ENCODE measurements at places on chromosomes 7 and 10. TPM values are rescaled to one million over a fixed set of nuclear protein-coding genes. Genes with fewer than 3 reads are reported as not detected.

- no peak overlapping the region for H3K4me3 ChIP-seq
- H3K4me1 ChIP-seq, result no peaks in the 10 kb centered on the region
- no peak overlapping the region for H3K27ac ChIP-seq
- H3K27me3 ChIP-seq, result no peaks in the 10 kb centered on the region
Measured at GRCh38 chr10:98472196-98472595, 25.5 kb upstream of the HPS1 start.

Gene ADGRA1
- total RNA-seq, result not detected

DNA sequence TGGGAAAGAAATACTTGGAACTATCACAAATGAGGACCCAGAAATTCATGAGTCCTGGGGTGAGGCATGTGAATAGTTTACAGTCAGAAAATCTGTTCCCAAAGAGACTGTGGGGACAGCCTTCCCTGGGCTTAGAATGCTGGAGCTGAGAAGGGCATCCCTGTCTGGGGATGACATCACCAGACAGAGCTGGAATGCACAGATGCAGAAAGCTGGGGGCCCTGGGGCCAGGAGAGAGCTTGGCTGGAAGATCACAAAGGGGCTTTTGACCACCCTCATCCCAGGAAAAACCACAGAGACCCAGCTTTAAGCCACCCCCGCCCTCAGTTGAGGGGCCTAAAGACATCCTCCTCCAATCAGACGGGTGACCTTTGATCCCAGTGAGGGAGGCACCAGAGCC lies 264.5 kb downstream of the PLXNA4 start:
- H3K27ac ChIP-seq, result no peak overlapping the region
- no peak overlapping the region for H3K4me3 ChIP-seq
- DNase-seq, result no peak
- no peaks in the 10 kb centered on the region for H3K36me3 ChIP-seq

Gene ARHGEF35
- total RNA-seq, result 4.6 TPM

- H3K4me3 ChIP-seq, result no peak overlapping the region
- H3K4me1 ChIP-seq, result no peaks in the 10 kb centered on the region
- no peaks in the 10 kb centered on the region for H3K36me3 ChIP-seq
- no peak overlapping the region for H3K27ac ChIP-seq
- DNase-seq, result peak; percentile 87
Measured at GRCh38 chr10:102072673-102073527, 7.8 kb downstream of the HPS6 start.

Gene C10orf143
- total RNA-seq, result 1.9 TPM

DNA sequence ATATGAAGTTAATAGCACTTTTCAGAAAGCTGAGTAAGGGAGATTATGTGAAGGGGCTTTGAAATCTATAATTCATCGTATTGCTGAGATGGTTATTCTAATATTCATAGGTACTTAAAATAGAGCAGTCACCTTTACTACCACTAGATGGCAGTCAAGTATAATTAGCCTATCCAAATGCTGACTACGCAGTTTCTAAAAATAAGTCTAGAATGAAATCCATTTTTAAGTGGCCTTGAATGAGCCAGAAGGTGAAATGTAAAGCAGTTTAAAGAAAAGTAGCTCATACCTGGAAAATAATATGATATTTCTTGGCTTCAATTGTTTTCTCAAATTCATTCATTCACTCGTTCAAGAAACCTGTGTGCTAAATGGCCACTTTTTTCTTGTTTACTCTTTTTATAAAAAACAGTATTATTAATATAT lies 1277.1 kb downstream of the GATA3 start:
- H3K4me1 ChIP-seq, result no peaks in the 10 kb centered on the region
- no peaks in the 10 kb centered on the region for H3K27me3 ChIP-seq
- H3K4me3 ChIP-seq, result no peak overlapping the region
- no peaks in the 10 kb centered on the region for H3K36me3 ChIP-seq
- no peak for DNase-seq
- no peak overlapping the region for H3K27ac ChIP-seq

- no peak for DNase-seq
- H3K36me3 ChIP-seq, result no peaks in the 10 kb centered on the region
- H3K27me3 ChIP-seq, result no peaks in the 10 kb centered on the region
- H3K27ac ChIP-seq, result no peak overlapping the region
- H3K4me1 ChIP-seq, result no peaks in the 10 kb centered on the region
Measured at GRCh38 chr7:148379677-148380076, 210.9 kb upstream of the C7orf33 start.

Gene PCGF6
- total RNA-seq, result 8.1 TPM

Gene GRID2IP
- total RNA-seq, result 0.39 TPM

DNA sequence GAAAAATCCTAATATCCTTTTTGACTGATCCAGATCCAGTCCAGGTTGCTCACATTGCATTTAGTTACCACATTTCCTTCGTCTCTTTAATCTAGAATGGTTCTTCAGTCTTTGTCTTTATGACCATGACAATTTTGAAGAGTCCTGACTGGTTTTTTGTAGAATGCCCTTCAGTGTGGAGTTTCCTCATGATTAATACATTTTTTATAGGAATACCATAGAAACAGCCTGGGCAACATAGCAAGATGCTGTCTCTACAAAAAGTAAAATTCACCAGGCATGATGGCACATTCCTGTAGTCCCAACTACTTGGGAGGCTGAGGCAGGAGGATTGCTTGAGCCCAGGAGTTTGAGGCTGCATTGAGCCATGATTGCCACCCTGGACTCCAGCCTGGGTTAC lies 285.0 kb upstream of the KAT6B start:
- no peak overlapping the region for H3K4me3 ChIP-seq
- no peaks in the 10 kb centered on the region for H3K27me3 ChIP-seq
- DNase-seq, result no peak
- no peak overlapping the region for H3K27ac ChIP-seq
- no peaks in the 10 kb centered on the region for H3K36me3 ChIP-seq
- no peaks in the 10 kb centered on the region for H3K4me1 ChIP-seq

GRCh38 chr10:129784291-129784690 lies 179.8 kb downstream of the EBF3 start:
- H3K4me1 ChIP-seq, result no peaks in the 10 kb centered on the region
- no peak overlapping the region for H3K4me3 ChIP-seq
- no peaks in the 10 kb centered on the region for H3K36me3 ChIP-seq
- H3K27me3 ChIP-seq, result no peaks in the 10 kb centered on the region

Gene CYP26C1
- 0.23 TPM for total RNA-seq

DNA sequence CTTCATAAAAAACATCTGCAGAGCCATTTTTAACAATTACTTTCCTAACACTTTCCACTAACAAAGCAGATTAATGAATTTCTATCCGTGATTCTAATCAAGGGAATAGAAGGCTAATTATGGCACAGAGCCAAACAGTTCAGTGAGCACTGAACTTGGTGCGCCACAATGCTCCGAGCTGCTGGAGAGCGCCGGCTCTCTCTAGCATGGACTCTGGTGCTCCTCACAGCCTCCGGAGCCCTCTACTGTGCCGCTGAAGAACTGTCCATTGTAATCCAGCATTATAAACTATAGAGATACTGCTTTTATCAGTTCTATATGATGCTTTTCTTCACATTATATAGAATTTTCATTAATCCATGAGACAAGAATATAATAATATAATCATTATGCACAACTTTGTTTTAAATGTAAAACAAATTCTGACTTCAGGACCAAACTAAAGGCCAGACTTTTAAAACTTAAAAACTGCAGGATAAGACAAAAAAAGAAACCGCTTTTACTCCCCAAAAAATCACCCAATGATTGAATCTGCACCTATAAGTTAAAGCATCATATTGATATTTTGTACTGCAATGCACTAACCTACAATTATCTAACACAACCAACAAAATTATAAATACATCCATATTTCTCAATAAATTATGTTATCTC lies 123.6 kb downstream of the RNF32 start:
- no peak overlapping the region for H3K27ac ChIP-seq
- H3K4me3 ChIP-seq, result no peak overlapping the region
- H3K27me3 ChIP-seq, result no peaks in the 10 kb centered on the region
- peak; percentile 59 for DNase-seq

Gene GIMAP8
- 20.0 TPM for total RNA-seq

GRCh38 chr7:95246831-95247370 lies 77.4 kb downstream of the PON1 start:
- DNase-seq, result no peak
- no peaks in the 10 kb centered on the region for H3K27me3 ChIP-seq
- no peaks in the 10 kb centered on the region for H3K4me1 ChIP-seq
- no peak overlapping the region for H3K4me3 ChIP-seq
- no peak overlapping the region for H3K27ac ChIP-seq

Gene MOGAT3
- not detected for total RNA-seq

Gene ANKRD7
- total RNA-seq, result 0.65 TPM

DNA sequence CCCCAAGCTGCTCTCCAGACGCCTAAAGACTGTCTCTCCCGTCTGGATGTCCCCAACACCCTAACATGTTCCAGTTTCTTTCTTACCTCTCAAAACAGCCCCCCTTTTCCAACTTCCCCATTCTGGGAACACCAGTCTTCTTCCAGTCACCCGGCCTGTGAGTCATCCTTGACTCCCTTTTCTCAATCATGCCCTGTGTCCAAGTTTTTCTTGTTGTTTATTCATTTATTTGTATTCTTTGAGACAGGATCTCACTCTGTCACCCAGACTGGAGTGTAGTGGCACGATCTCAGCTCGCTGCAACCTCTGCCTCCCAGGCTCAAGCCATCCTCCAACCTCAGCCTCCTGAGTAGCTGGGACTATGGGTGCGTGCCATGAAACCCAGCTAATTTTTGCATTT lies 15.6 kb downstream of the SNX10 start:
- H3K36me3 ChIP-seq, result no peaks in the 10 kb centered on the region
- no peak overlapping the region for H3K27ac ChIP-seq
- no peaks in the 10 kb centered on the region for H3K27me3 ChIP-seq
- H3K4me1 ChIP-seq, result no peaks in the 10 kb centered on the region
- no peak for DNase-seq

DNA sequence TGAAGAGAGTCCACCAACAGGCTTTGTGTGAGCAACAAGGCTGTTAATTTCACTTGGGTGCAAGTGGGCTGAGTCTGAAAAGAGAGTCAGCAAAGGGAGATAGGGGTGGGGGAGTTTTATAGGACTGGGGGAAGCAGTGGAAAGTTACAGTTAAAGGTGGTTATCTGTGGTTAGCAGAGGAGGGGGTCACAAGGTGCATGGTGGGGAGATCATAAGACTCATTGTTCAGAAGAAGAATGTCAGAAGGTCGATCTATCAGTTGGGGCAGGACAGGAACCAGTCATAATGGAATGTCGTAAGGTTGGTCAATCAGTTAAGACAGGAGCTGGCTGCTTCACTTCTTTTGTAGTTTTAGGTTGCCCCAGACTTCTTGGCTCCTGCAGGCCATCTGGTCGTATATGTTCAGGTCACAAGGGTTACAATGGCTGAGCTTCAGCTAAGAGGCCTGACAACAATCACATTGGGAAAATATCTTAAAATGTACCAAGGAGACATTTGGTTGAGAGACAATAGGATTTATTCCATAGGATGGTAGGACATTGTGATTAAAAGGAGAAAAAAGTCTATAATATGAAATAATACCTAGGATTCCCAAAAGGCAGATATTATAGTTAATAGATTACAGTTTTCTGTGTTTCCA lies 356.4 kb downstream of the ANKRD7 start:
- no peaks in the 10 kb centered on the region for H3K36me3 ChIP-seq
- no peak overlapping the region for H3K27ac ChIP-seq
- no peak for DNase-seq
- no peak overlapping the region for H3K4me3 ChIP-seq
- no peaks in the 10 kb centered on the region for H3K4me1 ChIP-seq

Gene C10orf105
- 0.36 TPM for total RNA-seq

DNA sequence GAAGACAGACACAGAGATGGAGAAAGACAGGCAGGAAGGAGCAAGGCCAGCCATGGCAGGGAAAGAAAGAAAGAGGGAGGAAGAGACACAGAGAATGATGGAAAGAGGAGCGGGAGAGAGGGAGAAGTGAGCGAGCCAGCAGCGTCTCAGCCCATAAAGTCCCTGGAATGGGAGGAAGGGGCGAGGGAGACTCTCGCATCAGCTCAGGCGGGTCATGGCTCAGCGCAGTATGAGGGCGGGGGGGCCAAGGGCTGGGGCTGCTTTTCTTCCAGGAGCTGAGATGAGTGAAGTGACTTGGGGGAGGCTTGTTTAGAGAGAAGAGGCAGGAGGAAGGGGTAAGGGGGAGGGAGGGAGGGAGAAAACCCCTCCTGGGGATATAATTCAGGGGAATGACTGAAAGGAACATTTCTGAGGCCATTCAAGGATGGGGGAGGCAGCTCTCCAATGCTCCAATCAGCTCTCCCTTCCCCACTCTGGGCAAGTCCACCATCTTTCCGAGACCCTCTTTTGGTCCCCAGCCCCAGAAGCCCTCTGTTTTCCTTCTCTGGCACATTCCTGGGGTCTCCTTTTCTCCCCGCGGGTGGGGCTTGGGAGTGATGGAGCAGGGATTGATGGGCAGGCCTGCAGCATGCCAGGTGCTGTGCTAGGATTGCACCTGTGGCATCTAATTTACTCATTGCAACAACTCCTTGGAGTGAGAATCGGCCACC lies 87.9 kb downstream of the HIF1AN start:
- DNase-seq, result peak; percentile 38
- H3K4me3 ChIP-seq, result no peak overlapping the region
- no peak overlapping the region for H3K27ac ChIP-seq
- H3K27me3 ChIP-seq, result peaks cover 3% of the 10 kb centered on the region

- DNase-seq, result no peak
- no peaks in the 10 kb centered on the region for H3K4me1 ChIP-seq
- H3K27me3 ChIP-seq, result no peaks in the 10 kb centered on the region
- no peak overlapping the region for H3K4me3 ChIP-seq
Measured at GRCh38 chr7:82393076-82393839, 50.3 kb downstream of the CACNA2D1 start.

DNA sequence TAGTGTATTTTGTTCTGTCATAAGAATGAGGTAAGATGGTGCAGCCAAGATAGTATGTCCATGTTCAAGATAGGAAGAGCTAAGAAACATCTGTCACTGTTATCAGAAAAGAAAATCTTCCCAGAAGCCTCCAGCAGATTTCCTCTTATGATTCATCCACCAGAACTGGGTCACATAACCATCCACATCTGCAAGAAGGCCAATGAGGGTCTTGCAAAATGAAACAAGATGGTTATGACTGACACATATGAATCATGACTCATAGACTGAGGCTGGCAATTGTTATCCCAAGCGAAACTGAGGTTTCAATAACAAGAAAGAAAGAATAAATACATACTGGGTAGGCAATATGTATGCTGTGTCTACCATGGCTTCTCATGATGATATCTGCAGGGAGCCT lies 30.3 kb downstream of the CCNJ start:
- H3K4me3 ChIP-seq, result no peak overlapping the region
- H3K27me3 ChIP-seq, result no peaks in the 10 kb centered on the region
- no peaks in the 10 kb centered on the region for H3K4me1 ChIP-seq
- no peak overlapping the region for H3K27ac ChIP-seq

DNA sequence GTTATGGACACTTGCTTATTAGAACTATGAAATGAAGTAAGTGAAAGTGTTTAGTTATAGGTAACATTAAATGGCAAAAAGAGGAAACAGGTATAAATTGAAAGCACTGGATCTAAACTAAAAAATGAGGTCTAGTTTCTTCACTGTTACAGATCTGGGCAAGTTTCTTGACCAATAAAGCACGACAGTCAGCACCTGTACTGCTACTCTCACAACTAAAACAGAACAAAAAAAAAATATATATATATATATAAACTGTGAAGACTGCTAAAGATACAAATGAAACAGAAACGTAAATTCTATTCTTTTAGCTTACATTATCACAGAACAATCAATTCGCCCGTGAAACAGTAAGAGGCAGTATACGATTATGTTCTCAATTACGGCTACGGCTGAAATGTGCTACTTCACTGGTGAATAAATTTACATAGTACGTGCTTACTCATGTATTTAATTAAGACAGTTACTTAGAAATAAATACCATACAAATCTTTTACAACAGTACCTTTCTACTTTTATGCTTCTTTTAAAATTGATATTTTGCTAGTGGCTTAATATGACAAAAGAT lies 4.2 kb downstream of the AHR start:
- no peaks in the 10 kb centered on the region for H3K36me3 ChIP-seq
- no peak overlapping the region for H3K4me3 ChIP-seq
